ENCODE measurements at places on chromosomes 2 and 18.

- DNase-seq, result no peak
Measured at GRCh38 chr18:54260396-54261072, 8.8 kb upstream of the POLI start.

DNA sequence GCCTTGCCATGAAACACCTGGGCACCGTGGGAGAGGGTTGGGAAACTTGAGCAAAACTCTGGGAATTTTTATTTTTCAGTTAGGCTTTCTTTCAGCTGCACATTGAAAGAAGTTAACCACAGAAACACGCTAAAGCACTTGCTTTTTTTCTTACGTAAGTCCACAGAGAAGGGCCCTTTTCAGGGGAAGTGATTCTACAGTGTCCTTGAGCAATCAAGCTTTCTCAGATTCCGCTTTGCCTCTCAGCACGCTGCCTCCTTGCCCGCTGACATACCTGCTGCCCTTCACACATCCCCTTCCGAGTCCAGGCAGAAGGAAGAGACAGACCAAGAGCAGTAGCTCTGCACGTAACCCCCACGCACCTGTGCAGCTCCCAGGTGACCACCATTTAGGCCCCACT lies 135.5 kb upstream of the MYT1L start:
- no peak for DNase-seq

GRCh38 chr2:190996947-190997346 lies 17.0 kb downstream of the STAT1 start:
- no peak for DNase-seq

- no peak for DNase-seq
Measured at GRCh38 chr18:3269241-3269913, 7.4 kb downstream of the MYL12B start.

DNA sequence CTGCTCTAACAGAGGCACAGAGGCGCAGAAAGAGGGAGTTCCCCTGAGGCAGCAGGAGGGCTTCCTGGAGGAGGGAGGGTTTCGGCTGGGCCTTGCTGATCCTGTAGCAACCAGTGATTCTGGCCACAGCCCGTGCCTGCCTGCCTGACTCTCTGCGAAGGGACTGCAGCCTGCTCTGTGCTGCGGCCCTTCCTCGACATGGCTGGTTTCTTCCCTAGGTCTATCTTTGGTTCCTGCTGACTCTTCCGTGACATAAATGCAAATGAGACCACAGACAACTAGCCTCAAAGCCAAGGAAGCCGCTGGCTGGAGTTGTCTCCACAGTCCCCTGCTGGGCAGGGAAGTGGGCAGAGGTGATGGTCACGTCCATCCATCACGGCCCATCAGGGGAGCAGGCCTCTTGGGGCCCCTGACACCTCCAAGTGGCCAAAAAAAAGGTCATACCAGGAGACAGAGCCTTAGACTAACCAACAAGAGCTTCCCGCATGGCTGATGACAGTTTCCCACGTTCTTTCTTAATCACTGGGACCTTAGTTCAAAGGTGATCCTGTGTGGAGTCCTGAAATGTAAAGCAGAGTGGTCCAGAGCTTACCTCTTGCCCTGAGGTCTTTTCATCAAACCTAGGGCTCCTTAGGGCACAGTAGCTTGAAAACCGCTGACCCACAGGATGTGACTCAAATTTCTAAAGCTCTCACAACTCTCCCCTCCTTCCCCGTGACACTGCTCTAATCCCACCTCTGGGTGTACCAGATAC lies 55.3 kb downstream of the HS1BP3 start:
- no peak for DNase-seq

DNA sequence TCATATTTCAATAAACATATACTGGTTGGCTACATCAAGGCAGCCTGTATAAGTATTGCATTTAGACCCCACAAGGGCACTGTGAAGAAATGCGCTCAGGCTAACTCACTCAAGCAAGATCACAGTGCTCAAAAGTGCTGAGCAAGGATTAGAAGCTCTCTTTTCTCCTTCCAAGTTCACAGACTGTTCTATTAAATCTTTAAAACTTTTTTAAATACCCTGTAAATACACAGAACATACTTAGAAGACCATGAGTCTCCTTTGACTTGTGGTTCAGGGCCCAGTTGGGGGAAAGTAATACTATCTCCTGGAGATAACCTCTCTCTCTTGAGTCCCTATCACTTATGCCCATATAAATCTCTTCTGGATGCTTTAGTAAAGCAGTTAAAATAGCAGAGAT lies 152.9 kb downstream of the SP3 start:
- DNase-seq, result no peak

DNA sequence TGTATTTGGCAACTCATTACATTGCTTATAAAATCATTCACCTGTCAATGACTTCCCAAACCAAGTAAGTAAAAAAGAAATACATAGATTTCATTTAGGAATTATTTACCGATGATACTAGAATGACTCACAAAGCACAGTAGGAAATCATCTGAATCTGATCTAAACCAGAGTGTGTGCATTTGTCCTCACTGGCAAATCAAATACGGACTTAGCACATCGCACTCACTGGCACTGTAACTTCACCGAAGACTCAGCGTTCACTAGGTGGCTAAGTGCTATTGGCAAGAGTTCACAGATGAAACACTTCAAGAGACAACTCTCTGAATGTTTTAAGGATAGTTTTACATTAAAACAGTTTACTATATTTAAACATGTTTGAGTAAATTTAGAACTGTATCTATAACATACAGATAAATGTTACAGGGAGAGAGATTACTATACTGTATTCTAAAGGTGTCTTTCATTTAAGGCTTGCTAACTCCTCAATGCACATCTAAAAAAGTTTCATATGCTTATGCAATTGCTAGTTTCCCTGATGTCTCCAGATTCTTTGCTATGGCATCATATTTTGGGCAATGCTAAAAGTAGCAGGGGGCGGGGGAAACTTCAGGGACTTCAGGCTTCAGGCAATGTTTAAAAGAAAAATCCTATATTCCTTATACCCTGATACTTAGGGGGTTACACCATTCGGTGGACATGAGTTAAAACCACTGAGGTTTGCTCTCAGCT lies 48.8 kb downstream of the STK39 start:
- DNase-seq, result no peak

DNA sequence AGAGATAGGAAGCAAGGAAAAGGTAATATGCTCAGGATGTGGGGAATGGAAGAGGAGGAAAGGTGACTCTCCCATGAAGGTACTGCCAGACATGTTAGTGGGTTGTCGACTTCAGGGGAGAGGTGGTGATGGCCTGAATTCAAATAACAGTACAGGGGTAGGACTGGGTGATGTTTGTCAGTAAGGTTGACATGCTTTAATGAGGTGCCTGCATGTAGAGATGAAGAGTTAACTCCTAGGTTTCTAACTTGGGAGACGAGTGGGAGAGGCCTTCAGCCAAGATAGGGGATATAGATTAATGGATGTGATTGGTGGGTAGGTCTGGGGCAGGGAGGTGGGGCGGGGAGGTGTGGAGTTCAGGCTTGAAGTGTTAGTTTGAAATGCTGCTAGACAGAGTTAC lies 2.6 kb downstream of the NAPG start:
- no peak for DNase-seq

GRCh38 chr2:12543978-12544558 lies 172.7 kb upstream of the TRIB2 start:
- DNase-seq, result no peak

DNA sequence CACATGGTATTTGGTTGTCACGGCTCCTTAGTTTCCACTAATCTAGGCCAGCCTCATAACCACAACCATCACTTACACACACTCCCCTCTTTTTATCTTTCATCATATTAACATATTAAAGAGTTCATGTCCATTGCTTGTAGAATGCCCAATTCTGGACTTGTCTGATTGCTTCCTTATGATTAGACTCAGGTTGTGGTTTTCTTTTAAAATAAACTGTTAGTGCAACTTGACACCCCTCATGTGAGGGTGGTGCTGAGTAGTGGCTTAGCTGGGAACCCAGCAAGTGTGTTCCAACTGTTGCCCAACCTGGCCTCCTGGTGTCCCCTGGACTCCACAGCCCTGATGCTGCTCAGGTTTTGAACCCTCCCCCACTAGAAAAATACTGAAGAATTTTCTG lies 20.1 kb upstream of the CD207 start:
- no peak for DNase-seq

- DNase-seq, result no peak
Measured at GRCh38 chr2:120884472-120885290, 149.0 kb downstream of the GLI2 start.

- DNase-seq, result peak; percentile 43
Measured at GRCh38 chr2:28206762-28207161, 185.9 kb upstream of the FOSL2 start.

GRCh38 chr2:150917961-150918713 lies 343.5 kb downstream of the RBM43 start:
- no peak for DNase-seq

DNA sequence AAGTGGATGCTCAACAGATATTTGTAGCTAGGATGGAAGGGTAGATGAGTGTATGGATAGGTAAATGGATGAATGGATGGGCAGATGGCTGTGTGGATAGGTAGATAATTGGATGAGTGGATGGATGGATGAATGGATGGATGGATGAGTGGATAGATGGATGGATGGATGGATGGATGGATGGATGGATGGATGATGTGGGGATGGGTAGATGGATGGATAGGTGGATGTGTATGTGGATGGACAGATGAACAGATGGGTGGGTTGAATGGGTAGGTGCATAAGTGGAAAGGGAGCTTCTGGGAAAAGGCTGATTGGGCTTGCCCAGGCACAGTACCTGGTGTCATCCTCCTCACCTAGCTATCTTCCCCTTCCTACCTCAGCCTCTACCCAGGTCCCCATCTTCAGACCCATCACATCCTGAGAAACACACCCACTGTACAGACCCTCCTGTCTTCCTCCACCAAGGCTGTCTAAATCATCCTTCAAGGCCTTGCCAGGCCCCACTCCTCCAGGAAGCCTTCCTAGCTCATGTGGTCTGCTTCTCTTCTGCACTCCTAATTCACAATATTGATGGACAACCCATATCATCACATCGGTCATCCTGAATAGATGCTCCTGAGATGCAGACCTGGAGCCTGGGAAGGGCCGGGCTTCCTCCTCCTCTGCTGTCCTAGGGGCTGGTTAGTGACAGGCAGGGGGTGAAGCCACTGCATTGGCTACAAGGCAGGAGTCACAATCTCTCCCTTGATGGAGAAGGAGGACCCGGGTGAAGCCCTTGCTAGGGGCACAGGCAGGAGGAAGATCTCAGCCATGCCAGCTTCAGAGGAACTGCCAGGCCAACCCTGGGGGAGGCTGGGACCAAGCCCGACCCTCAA lies 49.4 kb downstream of the SMAD7 start:
- DNase-seq, result no peak

DNA sequence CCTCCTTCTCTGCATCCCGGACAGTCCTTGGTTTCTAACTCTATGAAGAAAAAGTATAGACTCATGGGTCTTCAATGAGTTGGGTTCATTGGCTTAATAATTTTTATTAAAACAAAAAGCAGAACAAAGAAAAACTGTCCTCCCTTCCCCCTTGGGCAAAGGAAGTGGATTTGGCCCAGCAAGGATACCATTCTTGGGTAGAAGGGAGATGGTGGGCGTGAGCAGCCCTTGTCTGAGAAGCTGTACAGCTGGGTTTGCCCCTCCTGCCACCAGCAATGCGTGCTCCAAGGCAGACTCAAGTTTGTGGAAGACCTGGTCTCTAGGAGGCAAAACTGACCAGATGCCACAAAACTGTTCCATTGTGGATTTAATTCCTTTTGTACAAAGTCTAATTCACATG lies 12.7 kb downstream of the PCARE start:
- DNase-seq, result no peak

- no peak for DNase-seq
Measured at GRCh38 chr2:33877348-33878016, 278.4 kb upstream of the FAM98A start.

DNA sequence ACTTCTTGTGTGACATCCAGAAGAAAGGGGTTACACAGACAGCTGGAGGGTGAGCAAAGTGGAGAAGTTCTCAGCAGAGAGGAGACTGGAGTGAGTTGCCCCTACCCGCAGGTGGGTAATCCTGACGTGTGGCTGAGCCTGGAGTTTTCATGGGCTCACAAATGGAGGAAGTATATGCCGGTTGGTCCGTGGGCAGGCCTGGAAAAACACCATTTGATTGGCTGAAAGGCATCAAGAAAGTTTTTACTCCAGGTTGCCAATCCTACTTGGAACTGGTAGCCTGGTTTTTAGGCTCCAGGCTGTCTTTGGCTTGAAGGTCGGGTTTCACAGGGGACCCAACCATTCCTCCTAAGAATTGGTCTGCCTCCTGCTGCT lies 1177.4 kb upstream of the LRRTM1 start:
- no peak for DNase-seq

- DNase-seq, result no peak
Measured at GRCh38 chr18:59505356-59505755, 146.3 kb upstream of the LMAN1 start.

GRCh38 chr18:38453880-38454279 lies 888.3 kb upstream of the CELF4 start:
- no peak for DNase-seq

DNA sequence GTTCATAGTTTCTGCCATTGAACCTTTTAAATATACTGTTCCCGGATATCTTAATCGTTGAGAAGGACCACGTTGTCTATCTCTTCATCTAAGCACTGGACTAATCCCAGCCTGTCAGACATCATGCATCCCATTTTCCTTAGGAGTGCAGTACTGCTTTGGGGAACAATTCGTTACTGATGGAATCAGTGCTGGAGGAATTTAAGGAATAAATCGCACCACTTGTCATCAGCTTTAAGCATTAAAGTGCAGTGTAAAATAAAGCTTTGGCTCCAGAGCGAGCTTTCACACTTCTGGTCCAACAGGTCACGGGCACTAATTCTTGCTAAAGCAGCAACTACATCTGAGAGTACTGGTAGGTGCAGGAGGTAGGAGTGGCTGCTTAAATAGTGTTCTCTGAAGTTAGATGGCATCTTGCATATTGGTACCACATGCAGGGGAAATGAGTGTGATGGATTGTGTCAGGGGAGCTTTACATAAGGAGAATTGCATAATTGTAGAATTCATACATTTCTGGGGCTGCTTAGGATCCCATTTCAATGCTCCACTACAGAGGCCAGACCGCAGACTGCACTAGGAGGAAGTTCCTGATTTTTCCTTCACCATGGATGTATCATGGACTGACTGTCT lies 105.7 kb upstream of the RASGRP3 start:
- DNase-seq, result no peak

GRCh38 chr18:11849841-11850634 lies 1.2 kb upstream of the CHMP1B start:
- DNase-seq, result peak; percentile 50

- no peak for DNase-seq
Measured at GRCh38 chr2:195818106-195818505, 161.1 kb downstream of the SLC39A10 start.

Measured in NCI-H1105 treated with DMSO at 0.1 percent for 48 hours (cell line).